ENCODE measurements at places on chromosomes 1 and 21.

GRCh38 chr1:152189657-152190442 lies 30.8 kb upstream of the RPTN start:
- DNase-seq: peak; percentile 72

GRCh38 chr1:60052601-60053000 lies 21.0 kb downstream of the C1orf87 start:
- no peak for DNase-seq

DNA sequence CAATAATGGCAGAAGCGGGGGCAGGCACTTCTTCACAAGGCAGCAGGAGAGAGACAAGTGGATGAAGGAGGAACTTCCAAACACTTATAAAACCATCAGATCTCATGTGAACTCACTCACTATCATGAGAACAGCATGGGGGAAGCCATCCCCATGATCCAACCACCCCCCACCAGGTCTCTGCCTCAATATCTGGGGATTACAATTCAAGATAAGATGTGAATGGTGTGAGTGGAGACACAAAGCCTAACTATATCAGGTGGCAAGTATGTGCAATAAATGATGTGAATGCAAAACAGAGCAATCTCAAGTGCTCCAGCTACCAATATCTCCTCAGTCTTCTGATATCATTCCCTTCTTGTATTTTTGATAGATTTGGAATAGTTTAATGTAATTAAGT lies 12.4 kb downstream of the CFHR2 start:
- no peak for DNase-seq

DNA sequence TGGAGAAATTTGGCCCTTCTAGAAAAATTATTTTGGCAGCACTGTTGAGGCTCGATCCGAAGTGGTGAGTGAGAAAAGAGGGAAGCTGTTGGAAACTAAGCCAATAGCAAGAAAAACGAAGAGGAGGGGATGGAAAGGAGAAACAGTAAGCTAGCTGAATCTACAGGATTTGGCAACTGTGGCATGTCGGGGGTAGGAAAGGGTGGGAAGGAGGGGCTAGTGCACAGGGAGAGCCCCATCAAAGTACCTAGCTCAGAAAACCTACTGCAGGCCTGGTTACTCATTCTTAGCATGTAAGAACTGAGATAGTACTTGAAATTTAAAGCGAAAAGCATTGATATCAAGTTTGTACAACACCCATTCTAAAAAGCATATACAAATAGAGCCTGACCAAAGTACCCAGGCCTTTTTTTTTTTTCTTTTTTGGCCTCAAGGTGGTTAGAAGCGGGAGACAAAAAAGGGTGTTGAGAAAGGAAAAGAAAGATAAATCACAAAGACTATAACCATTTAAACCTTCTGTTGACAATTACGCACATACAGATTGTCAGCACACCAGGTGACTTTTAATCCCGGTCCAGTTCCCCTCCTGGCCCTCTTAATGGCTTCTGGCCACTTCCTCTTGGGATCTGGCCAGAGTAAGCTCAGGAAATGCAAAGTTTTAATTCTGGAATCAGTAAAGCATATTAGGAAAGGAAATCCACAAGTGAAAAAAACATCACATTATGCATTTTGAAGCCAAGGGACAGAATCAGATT lies 50.4 kb downstream of the SLC16A1 start:
- no peak for DNase-seq

DNA sequence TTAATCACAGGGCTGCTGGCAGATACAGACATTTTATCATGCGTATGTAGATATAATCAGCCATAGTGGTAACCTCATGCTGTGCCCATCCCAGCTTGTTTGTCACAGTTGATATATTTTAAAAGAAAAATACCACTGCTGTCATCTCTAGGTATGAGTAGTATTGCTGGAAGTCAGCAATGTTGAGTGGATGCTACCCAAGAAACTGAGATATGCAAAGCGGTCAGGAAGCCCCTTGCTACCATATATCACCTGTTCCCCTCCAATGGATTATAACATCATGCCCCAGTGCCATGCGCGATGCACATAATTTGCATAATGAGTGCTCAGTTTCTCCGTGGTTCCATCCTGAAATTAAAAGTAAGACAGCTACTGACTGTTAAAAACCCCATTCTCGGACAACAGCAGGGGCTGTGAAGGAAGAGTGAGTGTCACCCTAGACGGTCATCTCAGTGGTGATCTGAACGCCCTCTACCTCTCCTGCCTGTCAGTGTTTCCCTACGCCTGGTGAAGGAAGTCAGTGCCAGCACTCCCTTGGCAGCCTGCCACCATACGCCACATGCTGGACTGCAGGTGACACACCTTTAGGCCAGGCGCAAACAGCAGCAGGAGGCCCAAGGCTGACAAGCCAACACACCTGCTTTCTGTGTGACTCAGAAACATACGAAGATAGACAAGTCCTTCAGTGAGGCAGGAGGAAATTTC lies 2.7 kb downstream of the IL10RB start:
- DNase-seq: no peak

DNA sequence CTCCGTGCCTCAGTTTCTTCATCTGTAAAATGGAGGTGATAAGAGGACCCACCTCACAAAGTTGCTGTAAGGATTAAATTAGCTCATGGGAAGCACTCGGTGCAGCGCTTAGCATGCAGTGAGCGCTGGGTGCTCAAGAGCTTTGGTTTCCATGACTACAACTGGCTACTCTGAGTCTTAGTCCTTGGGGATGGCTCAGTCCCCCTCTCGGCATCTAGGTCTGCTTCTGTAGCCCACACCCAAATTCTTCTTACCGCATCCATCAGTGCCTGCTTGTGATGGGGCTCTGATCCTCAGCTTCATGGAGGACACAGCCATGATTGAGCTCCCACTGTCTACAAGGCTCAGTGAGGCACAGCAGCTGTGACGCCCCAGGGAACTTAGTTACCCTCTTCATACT lies 159.0 kb downstream of the ACTL8 start:
- DNase-seq: no peak

GRCh38 chr1:221522529-221522940 lies 219.4 kb downstream of the DUSP10 start:
- no peak for DNase-seq

DNA sequence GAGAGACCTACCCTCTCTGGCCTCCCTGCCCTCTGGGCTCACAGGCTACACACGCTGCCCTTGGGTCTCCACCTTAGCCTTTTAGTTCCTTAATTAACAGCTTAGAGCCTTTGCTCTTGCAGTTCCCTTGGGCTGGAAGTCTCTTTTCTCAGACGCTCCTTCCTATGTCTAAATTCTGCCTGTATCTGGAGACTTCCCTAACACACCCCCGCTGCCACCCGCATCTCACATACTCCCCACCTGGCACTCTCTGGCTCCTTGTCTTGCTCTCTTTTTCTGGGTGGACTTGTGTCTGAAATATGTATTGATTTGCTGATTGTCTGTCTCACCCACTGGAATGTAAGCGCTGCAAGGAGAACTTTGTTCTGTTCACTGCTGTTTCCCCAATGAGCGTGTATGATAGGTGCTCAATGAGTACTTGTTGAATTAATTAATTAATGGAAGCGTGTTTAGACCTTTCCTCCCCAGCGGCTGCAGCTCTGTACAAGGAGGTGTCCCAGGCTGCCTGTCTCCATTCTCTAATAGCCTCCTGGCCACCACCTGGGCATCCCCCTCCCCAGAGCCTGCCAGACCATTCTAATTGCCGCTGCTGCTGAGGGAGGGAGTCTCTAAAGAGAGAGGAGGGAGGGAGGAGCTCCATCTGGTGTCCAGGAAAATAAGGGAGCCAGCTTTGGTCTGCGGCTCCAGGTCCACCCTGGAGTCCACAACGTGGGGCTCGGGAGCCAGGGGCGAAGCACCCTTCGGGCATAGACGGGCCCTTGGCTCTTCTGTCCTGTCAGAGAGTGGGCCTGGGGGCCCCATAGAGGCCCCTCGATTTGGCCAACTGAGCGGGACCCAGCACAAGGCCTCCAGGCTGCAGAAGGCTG lies 95.4 kb downstream of the RNF220 start:
- no peak for DNase-seq

DNA sequence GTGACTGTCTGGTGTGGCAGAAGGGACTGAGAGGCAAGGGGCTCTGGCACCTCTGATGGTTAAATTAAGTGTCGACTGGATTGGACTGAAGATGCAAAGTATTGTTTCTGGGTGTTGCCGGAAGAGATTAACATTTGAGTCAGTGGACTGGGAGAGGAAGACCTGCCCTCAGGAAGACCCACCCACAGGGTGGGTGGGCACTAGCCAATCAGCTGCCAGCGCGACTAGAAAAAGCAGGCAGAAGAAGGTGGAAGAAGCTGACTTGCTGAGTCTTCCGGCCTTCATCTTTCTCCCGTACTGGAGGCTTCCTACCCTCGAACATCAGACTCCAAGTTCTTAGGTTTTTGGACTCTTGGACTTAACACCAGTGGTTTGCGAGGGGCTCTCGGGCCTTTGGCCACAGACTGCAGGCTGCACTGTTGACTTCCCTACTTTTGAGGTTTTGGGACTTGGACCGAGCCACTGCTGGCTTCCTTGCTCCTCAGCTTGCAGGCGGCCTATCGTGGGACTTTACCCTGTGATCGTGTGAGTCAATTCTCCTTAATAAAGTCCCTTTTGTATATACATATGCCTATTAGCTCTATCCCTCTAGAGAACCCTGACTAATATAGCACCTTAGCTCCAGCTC lies 79.6 kb downstream of the KAZN start:
- DNase-seq: no peak

- no peak for DNase-seq
These were observed 588.4 kb downstream of the PTPRU start for GRCh38 chr1:29824511-29825273.

- DNase-seq: no peak
These were observed 143.6 kb downstream of the LRRC7 start for GRCh38 chr1:69711190-69711930.

- DNase-seq: no peak
These were observed 99.0 kb downstream of the TNNI3K start for GRCh38 chr1:74334147-74334546.

DNA sequence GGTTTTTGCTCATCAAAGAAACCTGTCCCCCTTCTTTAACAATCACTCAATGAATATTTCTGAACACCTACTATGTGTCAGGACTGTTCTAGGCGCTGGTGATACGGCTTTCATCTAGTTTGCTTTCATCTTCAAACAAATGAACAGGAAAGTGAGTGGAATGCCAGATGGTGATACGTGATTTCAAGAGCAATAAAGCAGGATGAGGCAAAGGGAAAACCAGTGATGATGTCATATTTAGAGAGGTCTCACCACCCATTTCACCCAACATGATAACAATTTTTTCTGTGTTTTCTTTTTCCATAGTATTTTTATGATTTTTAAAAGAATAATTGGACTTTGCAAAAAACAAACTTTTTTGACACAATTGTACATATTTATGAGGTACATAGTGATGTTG lies 11.3 kb upstream of the SLC6A17 start:
- no peak for DNase-seq

GRCh38 chr1:67250051-67250653 lies 57.5 kb upstream of the IL12RB2 start:
- DNase-seq: no peak

GRCh38 chr1:24096009-24096738 lies 15.8 kb downstream of the MYOM3 start:
- DNase-seq: no peak

DNA sequence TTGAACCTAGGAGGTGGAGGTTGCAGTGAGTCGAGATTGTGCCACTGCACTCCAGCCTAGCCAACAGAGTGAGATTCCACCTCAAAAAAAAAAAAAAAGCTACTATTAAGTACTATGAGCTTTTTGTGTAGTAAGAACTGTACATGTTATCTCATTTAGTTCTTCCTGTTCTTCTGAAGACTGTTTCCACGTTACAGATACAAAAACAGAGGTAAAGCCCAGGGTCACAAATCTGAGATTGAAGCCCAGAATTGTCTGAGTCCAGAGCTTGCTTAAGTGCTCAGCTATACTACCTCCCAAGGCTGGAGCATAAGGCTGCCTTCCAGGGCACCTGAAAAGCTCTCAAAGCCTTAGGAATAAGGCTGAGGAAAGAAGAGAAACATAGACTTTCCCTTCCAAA lies 2.9 kb downstream of the FABP3 start:
- no peak for DNase-seq

DNA sequence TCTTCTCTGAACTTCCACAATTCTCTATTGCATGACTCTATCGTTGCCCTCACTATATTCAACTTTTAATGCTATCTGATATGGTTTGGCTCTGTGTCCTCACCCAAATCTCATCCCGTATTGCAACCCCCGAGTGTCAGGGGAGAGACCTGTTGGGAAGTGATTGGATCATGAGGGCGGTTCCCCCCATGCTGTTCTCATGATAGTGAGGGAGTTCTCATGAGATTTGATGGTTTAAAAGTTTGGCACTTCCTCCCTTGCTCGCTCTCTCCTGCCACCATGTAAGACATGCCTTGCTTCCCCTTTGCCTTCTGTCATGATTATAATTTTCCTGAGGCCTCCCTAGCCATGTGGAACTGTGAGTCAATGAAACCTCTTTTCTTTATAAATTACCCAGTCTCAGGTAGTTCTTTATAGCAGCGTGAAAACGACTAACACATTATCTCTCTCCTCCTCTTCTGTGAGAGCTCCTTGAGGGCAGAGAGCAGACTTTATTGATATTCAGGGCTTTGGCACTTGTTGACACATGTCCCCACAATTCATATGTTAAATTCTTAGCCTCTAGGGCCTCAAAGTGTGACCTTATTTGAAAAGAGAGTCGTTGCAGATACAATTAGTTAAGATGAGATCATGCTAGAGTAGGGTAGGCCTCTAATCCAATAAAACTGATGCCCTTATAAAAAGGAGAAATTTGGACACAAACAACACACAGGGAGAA lies 52.1 kb downstream of the ADCY10 start:
- no peak for DNase-seq

GRCh38 chr1:27979151-27979858 lies 19.5 kb downstream of the XKR8 start:
- DNase-seq: peak; percentile 55

DNA sequence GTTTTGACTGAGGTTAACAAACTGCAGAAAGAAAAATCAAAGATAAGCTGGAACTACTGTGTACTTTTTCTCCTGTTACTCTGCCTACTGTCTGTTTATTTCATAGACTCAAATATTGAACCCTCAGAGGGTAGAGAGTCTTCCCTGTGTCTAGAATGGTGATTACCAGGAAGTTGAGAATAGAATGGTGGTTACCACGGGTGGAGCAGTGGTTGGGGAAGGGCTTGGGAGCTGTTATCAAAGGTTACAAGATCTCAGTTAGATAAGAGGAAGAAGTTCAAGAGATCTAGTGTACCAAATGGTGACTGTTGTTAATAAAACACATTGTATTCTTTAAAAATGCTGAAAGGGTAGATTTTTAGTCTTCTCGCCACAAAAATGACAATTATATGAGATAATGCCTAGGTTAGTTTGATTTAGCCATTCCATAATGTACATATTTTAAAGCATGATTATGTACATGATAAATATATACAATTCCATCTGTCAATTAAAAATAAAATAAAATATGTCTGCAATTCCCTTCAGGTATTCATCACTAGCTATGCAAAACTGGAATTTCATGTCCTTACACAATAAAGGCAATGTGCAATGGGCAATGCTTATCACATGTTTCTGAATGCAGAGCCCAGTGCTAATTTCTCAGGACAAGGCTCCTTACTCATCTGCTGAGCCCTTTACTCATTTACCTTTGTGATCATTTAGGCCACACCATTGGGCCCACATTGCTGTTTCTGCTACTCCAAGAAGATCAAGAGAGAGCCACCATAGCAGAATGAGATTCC lies 474.3 kb upstream of the CAMK1G start:
- DNase-seq: no peak

GRCh38 chr1:219076326-219076937 lies 97.2 kb upstream of the LYPLAL1 start:
- DNase-seq: no peak

All from CD4-positive, alpha-beta T cell treated with Interleukin-15 for 4 hours (primary cell).